ENCODE measurements at places on chromosomes 1 and 21.

DNA sequence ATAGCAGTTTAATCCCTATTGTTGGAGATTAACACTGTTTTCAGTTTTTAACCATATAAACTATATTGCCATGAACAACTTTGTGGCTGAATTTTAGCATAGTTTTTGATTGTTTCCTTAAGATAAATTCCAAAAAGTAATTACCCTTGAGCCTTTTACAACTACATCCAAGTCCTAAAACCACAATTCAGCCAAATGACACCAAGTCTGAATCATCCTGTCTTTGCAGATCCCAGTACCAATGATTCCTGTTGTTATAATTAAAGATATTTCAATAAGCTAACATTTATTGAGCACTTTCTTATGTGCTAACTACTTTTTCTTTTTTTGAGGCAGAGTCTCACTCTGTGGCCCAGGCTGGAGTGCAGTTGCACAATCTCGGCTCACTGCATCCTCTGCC, 35.6 kb downstream of the IL23R start:
- no peak for DNase-seq

DNA sequence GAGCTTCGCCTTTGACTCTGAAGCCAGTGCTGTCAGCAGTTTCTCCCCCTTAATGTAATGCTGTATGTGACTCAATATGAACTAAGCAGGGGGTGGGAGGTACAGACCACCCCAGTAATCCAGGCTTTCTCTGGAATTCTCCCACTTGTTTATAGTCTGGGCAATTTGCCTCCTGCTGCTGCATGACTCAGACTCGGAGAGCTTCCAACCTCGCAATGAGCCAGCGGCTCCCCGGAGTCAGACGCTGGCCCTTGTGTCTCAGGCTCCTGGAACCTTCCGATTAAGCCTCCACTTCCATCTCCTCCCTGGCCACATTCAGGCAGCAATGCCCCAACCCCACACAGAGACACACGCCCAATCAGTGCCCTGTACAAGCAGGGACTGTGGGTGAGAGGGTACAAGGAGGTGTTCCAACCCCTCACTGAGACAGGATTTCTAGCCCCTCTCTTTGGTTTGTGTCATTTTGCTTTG, 471.7 kb upstream of the VAMP3 start:
- DNase-seq: no peak

DNA sequence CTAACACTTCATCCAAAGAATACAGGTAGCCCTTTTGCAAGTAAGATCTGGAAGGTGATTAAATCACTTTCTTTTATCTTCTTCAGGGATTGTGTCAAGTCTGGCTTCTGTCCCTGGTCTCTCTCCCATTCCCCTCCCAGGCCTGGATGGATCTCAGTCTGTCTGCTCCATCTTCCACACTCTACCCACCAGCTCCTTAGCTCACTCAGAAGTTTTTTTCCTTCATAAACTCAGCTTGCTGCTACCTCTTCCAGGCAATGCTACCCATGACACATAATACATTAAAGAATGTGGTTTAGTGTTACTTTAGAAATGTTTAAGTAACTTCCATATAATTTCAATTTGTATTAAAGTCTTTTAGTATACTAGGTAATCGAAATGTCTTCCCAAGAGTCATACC, 133.1 kb downstream of the AKT3 start:
- DNase-seq: no peak

- no peak for DNase-seq
Measured at GRCh38 chr1:14815175-14815877, 216.8 kb downstream of the KAZN start.

DNA sequence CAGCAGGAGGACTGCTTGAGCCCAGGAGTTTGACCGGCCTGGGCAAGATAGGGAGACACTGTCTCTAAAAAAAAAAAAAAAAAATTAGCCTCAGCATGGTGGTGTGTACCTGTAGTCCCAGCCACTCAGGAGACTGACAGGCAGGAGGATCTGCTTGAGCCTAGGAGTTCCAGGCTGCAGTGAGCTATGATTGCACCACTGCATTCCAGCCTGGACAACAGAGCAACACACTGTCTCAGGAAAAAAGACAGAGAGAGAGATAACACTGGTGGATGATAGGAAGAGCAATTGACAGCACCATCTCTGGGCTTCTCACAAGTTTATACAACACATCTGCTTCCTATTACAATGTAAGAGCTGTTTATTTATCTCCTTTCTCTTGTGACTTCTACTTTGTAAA, 2.4 kb upstream of the RNU11 start:
- DNase-seq: no peak

GRCh38 chr1:81666586-81666985, 134.1 kb upstream of the ADGRL2 start:
- DNase-seq: no peak

- peak; percentile 5 for DNase-seq
Measured at GRCh38 chr1:204621396-204621795, 64.1 kb downstream of the LRRN2 start.

- peak; percentile 52 for DNase-seq
Measured at GRCh38 chr21:34836933-34837505, 168.2 kb downstream of the CLIC6 start.

GRCh38 chr1:94350350-94350924, 67.8 kb upstream of the ABCD3 start:
- DNase-seq: no peak

- DNase-seq: no peak
Measured at GRCh38 chr1:29789221-29789909, 553.0 kb downstream of the PTPRU start.

DNA sequence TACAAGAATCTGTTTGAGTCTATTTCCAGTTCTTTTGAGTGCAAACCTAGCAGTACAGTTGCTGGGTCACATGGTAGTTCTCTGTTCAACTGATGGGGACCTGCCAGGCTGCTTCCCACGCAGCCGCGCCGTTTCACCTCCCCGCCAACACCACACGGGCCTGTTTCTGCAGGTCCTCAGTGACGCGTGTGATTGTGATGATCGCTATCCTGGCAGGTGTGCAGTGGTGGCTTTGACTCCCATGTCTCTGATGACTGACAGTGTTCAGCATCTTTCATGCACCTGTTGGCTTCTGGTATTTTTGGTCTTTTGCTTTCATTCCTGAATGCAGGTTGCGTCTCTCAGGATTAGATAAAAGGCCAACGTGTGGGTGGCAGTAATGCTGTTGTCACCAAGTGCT, 41.6 kb downstream of the FAAP20 start:
- no peak for DNase-seq

- DNase-seq: no peak
Measured at GRCh38 chr1:114075546-114076242, 78.0 kb downstream of the SYT6 start.

- no peak for DNase-seq
Measured at GRCh38 chr1:169090900-169091311, 15.6 kb upstream of the ATP1B1 start.

GRCh38 chr1:28002600-28002999, 42.8 kb downstream of the XKR8 start:
- DNase-seq: no peak

DNA sequence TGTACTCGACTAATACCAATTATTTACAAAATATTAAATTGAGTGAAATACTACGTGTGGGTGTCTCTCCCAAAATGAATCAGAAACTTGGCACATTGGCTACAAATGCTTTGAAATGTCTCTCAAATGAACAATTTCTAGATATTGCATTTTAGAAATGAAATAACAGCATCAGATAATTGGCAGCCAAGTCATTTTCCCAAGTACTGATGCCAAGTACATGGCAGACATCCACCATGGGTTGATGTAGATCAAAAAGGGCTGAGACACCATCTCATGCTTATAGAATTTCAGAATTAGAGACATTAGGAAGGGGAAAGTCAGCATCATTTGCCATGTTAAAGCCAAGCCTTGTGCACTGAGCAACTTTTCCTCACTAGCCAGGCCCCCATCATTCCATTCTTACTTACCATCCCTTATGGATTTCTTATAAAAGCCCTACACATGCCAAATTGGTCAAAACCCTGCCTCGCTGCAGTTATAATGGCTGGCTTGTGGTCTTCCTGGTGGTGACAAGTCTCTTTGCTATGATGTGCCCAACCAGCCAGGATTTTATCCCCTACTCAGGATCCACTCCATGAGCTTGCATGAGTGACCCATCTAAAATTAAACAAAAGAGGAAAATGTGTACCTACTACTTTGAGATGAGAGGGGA, 73.1 kb downstream of the GREM2 start:
- no peak for DNase-seq
